Activated CD8-positive, alpha-beta memory T cell treated with anti-CD3 and anti-CD28 coated beads, Interleukin-2, amount 50 U/mL, for 4 hours (primary cell): ENCODE measurements at places on chromosomes 2 and 18.

GRCh38 chr18:76514573-76514972 lies 19.5 kb upstream of the ZNF516 start:
- DNase-seq = no peak

DNA sequence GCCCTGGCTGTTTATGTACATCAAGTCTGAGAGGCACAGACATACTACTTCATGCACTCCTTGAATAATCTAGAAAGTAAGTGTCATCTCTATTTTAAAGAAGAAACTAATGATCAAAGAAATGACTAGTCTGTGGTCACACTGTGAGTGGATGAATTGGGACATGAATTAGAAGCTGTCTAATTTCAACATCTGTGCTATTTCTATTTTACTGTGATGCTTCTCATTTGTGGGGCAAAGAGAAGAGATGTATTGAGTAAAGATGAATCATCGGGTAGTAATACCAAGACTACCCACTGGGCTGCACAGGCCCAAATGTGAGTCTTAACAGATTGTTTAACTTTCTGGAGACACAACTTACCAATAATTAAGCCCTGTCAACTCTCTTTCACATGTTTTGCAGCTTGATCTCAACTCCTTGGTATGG lies 42.4 kb upstream of the MTIF2 start:
- no peak for DNase-seq

- DNase-seq = no peak
These were observed 1.6 kb downstream of the GALNT13 start for GRCh38 chr2:153873052-153874048.

DNA sequence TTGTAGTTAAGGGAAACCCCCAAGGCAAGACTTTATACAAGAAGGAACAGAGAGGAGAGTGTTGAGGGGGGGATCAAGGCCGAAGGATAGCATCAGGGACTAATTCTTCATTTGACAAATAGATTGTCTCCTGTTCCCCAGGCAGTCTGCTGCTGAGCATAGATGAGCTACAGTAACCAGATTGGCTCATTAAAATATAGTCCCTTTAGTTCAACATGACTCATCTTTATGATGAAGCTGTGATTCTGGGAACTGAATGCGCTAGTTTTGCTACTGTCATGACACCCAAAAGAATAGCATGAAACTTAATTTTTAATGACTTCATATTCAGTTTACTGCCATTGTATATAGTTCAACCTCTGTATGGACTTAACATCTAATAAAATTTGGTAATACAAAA lies 35.5 kb downstream of the TMEFF2 start:
- no peak for DNase-seq

DNA sequence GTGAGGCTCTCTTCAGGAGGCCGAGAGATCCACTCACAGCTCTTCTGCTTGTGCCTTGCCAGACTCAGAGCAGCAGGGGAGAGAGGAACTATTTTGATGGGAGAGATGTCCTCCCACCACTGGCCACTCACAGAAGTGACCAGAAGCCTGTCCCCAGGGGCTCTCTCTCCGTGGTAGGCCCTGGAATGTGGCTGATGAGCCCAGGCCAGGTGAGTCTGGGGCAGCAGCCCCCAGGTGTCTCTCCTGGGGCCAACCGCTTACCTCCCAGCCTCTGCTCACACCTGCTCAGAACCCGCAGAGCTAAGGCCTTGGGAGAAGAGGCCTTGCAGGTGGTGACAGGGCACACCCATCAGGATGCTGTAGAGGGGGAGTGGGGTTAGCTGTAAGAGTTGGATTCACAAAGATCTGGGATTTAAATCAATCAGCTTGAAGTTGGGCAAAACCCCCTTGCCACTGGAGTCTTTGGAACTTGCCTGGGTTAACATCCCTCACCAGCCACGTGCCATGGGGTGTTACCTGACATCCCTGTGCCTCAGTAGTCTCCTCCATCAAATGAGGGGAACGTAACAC lies 29.1 kb upstream of the ASB18 start:
- DNase-seq = no peak
